Osteoblast (primary cell): ENCODE measurements at places on chromosomes 2 and 18. TPM values are rescaled to one million over a fixed set of nuclear protein-coding genes. Genes with fewer than 3 reads are reported as not detected.

Gene CCDC121
- 1.1 and 1.2 TPM in 2 replicates for total RNA-seq

Gene TMEM87B
- 33.7 and 38.9 TPM in 2 replicates for total RNA-seq

Gene ALPI
- total RNA-seq = not detected in 2 replicates

Gene RTP5
- not detected in 2 replicates for total RNA-seq

Gene DIS3L2
- 21.2 and 28.2 TPM in 2 replicates for total RNA-seq

Gene SRD5A2
- total RNA-seq = not detected in 2 replicates

Gene ALPG
- total RNA-seq = not detected in 2 replicates

Gene COLEC11
- under 0.01 and 0.36 TPM in 2 replicates for total RNA-seq

Gene CTAGE1
- under 0.01 TPM in 1 of 2 replicates, not detected in the other for total RNA-seq

Gene CNRIP1
- 43.4 and 46.3 TPM in 2 replicates for total RNA-seq

DNA sequence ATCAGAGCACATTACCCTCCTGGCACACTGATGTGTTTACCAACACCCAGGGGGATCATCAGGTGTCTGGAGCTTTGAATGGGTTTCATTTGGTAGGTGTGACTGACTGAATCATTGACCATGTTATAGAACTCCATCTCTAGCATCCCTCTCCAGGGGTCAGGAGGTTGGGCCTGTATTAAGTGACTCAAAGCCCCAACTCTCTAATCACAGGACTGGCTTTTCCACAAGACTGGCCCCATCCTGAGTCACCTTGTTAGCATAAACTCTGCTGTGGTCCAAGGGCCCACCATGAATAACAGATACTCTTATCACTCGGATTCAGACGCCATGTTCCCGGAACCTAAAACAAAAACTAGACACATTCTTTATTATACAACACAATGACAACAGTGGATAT is 125.9 kb upstream of the NDUFV2 start:
- no peak for DNase-seq

- DNase-seq = no peak
Observed at GRCh38 chr2:220493871-220494525, 866.6 kb downstream of the SLC4A3 start.

DNA sequence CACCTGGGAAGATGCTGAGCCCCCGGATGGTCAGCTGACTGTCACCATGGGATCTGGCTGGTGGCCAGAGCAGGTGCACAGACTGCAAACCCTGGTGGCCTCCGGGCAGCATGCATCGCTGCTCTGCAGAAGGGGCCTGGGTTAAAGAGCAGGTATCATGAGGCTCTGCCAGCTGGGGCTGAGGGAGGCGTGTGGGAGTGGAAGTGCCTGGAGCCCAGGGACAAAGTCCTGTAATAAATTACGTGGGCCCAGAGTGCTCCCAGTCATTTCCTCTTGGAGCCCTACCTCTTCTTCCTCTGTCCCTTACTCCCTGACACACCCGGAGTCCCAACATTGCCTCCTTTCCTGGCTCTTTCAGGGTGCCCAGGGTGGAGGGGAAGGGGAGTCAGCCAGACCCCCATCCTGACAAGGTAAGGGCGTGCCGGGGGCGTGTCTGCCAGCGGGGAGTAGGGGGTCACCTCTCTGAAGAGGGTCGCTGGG is at the start of gene MYO7B:
MYO7B (plus strand) TSS at position 262 of the 480 bp plus-strand sequence. CDS start 24,040 bp downstream, outside the sequence.
- DNase-seq = no peak

DNA sequence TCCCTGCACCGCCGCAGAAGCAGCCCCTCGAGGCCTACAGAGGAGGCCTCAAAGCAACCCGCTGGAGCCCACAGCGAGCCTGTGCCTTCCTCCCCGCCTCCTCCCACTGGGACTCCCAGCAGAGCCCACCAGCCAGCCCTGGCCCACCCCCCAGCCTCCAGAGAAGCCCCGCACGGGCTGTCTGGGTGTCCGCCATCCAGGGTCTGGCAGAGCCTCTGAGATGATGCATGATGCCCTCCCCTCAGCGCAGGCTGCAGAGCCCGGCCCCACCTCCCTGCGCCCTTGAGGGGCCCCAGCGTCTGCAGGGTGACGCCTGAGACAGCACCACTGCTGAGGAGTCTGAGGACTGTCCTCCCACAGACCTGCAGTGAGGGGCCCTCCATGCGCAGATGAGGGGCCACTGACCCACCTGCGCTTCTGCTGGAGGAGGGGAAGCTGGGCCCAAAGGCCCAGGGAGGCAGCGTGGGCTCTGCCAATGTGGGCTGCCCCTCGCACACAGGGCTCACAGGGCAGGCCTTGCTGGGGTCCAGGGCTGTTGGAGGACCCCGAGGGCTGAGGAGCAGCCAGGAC is 31.2 kb downstream of the GPC1 start:
- DNase-seq = no peak

DNA sequence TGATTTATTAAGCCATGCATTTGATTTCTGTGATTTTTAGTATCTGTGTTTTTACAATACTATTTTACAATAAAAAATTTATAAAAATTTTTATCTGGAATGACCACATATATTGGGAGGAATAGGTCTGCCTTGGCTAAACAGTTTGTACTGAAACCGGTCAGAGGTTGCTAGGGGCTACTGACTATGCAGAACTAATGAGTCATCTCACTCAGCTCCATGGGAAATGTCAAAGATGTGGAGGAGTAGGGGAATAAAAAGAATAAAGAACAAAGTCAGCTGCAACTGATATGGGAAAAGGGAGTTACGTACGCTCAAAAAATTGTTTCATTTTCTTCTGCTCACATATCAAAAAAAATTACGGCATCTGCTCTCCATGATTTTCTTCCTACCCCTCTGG is 8.6 kb upstream of the TMEM163 start:
- no peak for DNase-seq

DNA sequence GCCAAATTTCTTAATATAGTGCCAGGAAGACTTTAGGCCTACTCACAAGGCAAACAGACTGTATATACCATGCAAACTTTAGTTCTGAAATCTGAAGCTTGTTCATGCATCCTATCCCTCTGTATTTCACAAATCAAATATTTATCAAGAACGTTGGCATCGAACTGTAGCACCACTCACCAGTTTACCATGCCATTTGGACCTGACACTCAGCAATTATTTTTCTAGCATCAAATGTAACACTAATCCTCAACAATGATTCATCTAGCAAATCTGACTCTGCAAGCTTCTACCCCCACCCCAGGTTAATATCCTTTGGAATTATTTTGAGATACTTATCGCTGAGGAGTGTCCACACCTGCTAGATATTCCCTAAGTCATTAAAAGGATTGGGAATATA is 1506.6 kb downstream of the LRP1B start:
- DNase-seq = no peak

GRCh38 chr2:200735061-200735460 is 76.6 kb upstream of the BZW1 start:
- DNase-seq = peak; percentile 21

DNA sequence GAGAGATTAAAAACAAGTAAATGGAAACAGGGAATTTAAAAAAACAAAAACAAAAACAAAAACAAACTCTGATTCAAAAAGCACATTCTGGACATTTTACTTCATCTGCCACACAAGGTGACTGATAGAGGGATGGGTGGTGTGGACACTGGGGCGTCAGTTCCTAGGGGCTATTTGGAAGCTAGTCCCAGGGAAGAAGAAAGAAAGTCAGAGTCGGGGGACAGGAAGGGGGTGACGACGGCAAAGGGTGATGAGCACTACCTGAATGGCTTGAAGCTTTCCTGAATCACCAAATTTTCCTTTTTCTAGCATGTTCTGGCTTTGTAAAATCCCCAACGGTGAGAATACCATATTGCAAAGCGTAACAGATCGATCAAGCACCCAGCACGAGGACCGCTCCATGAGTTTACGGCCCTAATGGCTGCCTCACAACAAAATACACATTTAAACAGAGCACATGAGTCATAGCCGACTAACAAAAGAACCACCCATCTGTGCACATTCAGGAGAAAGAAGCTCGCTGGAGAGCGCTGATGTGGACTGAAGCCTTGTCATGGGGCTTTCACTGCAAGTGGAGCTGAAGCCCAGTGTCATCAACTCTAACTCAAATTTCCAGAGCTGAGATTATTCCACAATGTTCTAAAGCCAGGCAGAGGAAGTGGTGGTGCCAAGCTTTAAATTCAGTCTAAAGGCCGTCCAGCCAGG is 178.9 kb downstream of the LNPK start:
- DNase-seq = no peak

DNA sequence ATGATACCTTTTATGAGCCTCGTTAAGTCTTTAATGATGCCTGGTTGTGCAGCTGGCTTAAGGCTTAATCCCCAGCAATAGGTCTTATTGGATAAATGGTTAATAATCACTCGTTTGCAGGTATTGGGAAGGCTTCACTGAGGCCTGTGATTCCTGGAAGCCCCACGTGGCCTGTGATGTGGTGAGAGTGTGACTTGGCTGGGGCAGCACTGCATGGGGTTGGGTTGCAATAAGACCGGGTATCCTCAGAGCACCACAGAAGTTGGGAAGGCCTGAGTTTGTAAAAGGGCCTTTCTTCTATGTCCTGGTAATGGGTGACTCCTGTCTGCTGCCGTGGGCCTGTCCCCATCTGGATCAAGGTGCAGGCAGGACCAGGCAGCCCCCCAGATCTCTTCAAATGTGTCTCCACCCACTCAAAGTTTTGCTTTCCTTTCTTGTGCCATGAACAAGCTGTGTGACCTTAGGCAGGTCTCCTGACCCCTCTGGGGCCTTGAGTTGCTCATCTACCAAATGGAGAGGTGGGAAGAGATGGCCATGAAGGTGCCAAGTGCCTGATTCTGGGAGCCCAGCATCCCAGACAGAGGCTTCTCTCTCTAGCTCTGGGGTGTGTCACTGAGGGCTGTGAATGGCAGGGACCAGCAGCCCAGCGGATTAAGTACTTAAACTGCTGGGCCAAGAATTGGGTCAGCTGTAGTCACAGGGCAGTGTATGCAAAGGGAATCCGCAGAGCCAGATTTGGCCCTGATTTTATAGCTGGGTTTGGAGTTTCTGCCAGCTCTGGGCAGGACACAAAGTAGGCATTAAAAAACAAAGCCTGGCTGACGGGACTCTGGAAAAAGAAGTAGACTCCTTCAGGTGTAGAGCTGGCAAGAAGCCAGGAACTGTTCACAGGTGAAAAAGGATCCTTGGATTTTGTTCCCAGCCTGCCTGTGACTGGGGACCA is 24.4 kb downstream of the LBH start:
- DNase-seq = peak; percentile 66

GRCh38 chr2:17799301-17800120 is 16.7 kb upstream of the MSGN1 start:
- DNase-seq = no peak

GRCh38 chr2:158748926-158749590 is 46.1 kb upstream of the DAPL1 start:
- DNase-seq = no peak

DNA sequence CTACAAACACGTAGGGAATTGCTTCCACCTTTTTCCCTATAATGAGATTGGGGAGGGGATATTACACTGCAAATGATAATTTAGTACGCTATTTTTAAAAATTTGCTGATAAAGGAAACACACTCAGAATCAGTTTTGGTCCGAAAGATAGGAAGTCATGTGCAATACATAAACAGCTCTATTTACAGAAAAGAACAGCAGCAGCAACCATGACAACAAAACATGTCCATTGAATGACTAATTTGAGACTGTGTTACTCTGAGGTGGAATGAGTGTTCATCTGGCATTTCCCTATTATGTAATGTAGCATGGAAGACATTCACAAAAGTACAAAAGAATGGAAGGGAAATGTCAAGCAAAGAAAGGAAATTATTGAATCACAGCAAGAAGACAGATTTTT is 337.2 kb downstream of the NBAS start:
- peak; percentile 59 for DNase-seq

DNA sequence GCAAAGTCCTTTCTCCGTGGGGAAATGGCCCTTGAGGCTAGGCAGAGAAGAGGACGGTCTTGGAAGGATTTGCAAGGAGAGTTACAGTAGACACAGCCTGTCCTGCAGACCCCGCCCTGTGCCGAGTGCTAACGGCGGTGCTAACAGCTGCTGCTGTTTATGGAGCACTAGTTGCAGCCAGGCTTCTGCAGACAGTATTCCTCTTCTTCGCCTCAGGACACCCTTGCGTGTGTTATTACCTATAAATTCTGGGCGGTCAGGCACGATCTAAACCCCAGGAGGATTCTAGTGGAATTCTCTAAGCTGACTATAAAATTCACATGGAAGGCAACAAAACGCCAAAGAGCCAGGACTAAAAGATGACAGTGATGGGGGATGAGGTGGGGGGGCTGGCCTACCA is 139.8 kb downstream of the GLI2 start:
- DNase-seq = no peak

GRCh38 chr18:80148326-80149199 is 39.5 kb downstream of the ADNP2 start:
- DNase-seq = no peak

- no peak for DNase-seq
Observed at GRCh38 chr2:8312221-8312620, 369.6 kb upstream of the ID2 start.

GRCh38 chr18:49690312-49690711 is 123.0 kb downstream of the ACAA2 start:
- DNase-seq = no peak

DNA sequence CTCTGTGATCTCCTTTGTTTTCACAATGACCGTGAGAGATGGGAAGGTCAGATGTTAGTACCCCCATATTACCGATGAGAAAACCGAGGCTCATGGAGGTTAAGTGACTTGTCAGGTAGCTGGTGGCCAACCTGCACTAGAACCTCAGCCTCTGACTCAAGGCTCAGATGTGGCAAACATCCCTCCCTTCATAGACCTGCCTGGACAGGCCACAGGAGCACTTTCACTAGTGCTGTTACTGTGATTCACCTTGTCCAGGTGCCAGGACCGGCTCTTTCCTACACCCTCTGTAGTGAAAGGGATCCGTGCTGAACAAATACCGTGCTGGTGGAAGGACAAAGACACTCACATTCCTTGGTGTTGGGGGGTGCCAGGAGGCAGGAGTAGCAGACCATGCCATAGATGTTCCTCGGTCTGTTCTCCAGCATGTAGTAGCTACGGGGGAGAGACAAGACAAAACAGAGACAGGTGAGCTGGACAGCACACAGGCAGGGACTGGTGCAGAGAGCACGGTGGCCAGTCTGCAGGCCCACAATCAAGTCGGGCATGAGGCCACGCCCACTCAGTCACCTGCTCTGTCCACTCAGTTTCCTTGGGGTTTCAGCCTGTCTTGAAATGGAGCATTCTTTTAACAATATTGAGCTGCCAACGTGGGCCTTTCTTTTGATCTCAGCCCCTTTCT is 65.9 kb downstream of the EDAR start:
- DNase-seq = peak; percentile 62

DNA sequence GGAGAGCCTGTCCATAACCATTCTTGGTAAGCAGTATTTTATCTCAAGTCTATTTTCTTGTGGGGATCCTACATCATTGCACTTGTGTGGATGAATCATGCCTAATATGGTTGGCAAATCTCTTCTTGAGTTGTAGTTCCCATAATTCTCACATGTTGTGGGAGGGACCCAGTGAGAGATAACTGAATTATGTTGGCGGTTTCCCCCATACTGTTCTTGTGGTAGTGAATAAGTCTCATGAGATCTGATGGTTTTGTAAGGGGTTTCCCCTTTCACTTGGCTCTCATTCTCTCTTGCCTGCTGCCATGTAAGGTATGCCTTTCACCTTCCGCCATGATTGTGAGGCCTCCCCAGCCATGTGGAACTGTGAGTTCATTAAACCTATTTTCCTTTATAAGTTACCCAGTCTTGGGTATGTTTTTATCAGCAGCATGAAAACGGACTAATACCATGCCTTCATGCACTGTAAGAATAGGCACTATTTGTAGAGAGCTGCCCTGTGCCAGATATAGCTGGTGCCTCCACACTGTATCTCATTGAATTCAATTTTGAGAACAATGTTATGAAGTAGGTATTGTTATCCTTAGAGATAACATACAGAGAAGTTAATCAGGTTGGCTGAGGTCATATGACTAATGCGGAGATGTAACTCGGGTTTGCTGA is 148.3 kb downstream of the PLCL1 start:
- DNase-seq = no peak

- no peak for DNase-seq
Observed at GRCh38 chr18:35490894-35491699, 6.7 kb downstream of the INO80C start.

- DNase-seq = no peak
Observed at GRCh38 chr2:201132518-201132917, 16.6 kb downstream of the CFLAR start.
